ENCODE measurements at places on chromosomes 1 and 21.

DNA sequence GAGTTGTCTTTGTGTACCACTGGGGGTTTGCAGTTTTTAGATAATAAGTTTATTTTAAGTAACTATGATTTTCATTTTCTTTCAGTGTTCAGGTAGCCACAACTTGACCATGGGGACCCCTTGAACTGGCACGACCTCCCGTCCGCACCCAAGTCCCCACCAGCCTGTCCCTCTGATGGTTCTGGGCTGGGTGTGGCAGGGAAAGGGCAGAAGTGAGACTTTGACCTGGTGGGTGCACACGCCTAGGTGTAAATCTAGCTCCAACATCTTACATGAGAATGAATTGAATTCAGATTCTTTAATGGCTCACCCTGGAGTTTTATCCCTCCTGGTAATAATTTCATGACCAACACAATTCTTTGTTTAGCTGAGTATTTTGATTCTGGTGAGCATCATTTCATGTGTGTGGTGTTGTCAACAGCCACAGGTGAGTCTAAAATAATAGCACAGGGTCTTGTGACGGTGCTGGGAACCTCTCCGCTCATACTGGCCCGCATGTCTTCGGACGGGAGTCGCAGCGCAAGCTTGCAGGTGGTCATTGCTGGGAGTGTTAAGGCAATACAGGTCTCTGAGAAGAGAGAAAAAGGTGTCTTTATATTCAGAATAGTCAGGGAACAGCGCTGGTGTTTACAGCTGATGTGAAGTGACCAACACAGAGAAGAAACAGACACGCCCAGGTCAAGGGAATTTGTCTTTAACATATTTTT lies 50.8 kb upstream of the POFUT2 start:
- no peak for DNase-seq

GRCh38 chr21:33229099-33229783 lies 497 bp upstream of the IFNAR2 start:
- DNase-seq: no peak

DNA sequence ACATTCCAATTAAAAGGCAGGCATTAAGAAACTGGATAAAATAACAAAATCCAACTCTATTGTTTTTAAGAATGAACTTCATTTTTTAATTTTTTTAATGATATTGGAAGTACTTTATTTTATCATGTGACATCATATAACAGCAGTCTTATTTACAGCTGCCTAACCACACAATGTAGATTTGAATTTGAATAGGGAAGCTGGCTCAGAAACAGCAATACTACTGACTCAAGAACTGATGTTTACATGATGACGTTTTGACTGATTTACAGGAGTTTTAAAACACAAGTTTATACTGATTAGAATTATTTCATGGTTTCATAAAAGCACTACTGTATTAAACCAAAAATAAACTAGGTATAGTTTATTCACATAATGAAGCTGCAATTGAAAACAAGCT lies 348.7 kb upstream of the NR5A2 start:
- no peak for DNase-seq

GRCh38 chr21:31425138-31425537 lies 81.1 kb upstream of the TIAM1 start:
- no peak for DNase-seq

GRCh38 chr1:231355171-231355570 lies 17.1 kb downstream of the SPRTN start:
- DNase-seq: no peak

- no peak for DNase-seq
Observed at GRCh38 chr1:94757931-94758330, 62.2 kb upstream of the SLC44A3 start.

DNA sequence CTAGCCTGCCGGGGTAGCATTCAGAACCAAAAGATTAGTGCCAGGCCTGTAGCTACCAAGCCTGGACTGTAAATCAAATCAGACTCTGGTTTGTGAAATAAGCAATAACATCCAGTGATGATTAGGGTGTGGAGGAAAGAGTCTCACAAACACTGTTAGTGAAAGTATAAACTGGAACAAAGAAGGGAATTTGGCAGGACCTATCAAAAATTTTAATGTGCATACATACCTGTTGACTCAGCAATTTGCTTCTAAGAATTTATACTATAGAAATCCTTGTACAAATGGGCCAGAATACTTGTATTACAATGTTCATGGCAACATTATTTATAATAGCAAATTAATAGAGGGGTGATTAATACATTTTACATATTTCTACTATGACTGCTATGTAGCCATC lies 109.8 kb upstream of the WARS2 start:
- DNase-seq: no peak

DNA sequence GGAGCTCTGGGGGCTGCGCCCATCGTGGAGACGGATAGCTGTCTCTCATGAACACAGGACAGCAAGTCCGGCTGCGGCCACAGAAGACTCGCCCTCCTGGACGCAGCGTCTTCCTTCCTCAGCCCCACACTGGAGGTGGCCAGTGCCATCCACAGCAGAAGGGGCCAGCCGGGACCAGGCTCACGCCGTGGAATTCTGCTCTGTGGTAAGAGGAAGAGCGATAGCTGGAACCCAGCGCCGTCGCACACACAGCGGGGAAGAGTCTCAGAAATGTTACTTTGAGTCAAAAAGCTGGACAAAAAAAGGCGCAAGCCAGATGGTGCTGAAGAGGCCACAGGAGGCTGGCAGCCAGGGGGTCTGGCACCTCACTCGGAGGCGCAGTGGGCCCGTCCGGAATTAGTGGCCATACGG lies 113.9 kb upstream of the COL6A1 start:
- DNase-seq: no peak

DNA sequence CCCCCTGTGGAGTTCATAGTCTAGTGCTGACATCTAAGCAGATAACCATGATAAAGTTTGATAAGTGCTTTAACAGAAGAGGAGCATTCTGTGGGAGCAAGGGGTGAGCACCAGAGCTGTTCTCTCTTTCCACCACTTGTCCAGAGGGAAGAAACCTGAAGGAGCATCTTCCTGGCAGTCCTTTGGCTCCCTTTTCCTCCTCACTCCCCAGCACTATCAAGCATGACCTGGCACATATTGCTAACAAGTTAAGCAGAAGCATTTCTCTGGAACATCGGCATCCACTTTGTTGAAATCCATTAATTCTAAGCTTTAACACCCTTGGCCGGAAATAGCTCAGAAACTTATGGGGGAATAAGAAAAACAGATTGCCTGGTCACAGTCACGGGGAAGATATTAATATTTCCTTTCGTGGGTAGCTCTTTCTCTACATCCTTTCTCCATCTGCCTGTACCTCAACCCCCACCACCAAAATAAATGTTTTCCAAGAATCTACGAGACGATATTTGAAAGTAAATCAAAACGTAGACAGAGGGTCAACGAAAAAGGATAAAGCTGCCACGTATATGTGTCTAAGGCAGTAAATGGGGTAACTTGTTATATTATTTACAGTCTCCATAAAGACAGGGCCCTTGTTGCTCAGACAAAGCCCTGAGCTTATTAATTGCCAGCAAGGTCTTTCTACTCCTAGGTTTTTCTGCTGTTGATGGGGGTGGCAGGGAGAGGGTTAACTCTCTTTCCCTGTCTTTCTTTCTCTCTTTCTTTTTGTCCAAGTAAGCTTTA lies 351.4 kb downstream of the NUF2 start:
- no peak for DNase-seq

GRCh38 chr1:106061586-106062495 lies 994.6 kb upstream of the PRMT6 start:
- no peak for DNase-seq

GRCh38 chr1:207063014-207063413 lies 9.9 kb downstream of the PFKFB2 start:
- no peak for DNase-seq

GRCh38 chr21:28336314-28336713 lies 656.4 kb downstream of the LTN1 start:
- DNase-seq: no peak

GRCh38 chr1:159891275-159892157 lies 8.4 kb downstream of the CFAP45 start:
- peak; percentile 85 for DNase-seq

Data from activated CD4-positive, alpha-beta T cell treated with anti-CD3 and anti-CD28 coated beads, Interleukin-2, amount 50 U/mL, for 48 hours (primary cell).